ENCODE measurements at places on chromosomes 13 and 19.

- no peak for DNase-seq
These were observed 82.0 kb downstream of the MYO16 start for GRCh38 chr13:108711386-108711785.

- no peak for DNase-seq
These were observed 72.0 kb downstream of the ALOX5AP start for GRCh38 chr13:30807392-30807791.

DNA sequence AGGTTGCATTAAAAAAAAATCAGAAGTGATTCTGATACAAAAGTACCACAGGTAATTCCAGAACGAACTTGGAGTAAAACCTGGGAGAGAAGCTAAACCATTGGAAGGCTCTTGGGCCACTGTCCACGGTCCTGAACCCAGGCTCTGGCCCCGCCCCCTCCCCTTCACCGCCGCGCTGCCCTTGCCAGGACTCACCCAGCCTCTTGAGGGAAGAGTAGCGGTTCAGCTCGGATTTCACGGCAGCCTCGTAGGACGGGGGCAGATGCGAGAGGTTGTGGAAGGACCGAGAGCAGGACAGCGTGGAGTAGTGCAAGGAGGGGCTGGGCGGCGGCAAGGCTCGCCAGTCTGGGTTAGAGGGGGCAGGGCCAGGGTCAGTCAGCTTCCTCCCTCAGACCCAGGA, 5.7 kb downstream of the SHISA7 start:
- peak; percentile 42 for DNase-seq

DNA sequence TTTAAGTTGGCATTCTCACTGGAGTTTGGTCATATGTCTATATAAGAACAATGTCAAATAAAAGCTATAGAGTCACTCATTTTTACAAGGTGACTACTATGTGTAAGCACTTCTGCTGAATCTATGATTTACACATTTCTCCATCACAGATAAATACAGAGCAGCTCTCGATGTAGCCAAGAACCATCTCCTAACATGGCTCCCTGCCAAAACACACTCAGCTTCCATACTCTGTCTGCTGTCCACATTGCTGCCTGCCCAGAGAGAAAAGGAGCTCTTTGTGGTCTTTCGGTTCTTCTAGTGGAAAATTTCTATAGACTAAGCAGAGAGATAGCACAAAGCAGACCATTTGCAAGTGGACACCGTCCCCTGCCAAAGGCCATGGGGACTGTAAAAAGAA, 190.9 kb upstream of the KLF12 start:
- no peak for DNase-seq

DNA sequence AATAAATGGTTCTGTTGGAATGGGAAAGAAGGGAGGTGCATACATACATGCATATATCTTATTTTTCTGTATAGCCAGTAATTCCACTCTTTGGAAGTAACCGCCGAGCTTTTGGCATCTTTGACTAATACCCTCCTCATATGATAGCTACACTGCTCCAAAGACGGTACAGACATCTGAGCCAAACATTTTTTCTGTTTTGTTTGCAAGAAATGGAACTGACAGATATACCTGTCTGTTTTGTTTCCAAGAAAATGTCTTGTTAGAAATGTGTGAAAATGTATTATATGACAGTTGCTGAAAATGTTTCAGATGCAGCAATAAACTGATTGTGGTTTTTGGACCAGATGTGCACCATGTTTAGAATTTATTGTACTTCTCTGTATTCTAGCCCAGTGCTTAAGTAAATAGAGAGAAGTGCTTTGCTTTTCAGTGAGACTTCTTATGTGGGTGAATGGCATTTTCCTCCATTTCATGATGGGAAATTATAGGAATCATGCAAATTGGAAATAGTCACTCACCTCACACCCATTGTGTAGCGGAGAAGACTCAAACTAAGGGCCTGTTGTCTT, 396.9 kb downstream of the KCNRG start:
- no peak for DNase-seq

GRCh38 chr13:106500445-106500844, 35.0 kb downstream of the EFNB2 start:
- no peak for DNase-seq

DNA sequence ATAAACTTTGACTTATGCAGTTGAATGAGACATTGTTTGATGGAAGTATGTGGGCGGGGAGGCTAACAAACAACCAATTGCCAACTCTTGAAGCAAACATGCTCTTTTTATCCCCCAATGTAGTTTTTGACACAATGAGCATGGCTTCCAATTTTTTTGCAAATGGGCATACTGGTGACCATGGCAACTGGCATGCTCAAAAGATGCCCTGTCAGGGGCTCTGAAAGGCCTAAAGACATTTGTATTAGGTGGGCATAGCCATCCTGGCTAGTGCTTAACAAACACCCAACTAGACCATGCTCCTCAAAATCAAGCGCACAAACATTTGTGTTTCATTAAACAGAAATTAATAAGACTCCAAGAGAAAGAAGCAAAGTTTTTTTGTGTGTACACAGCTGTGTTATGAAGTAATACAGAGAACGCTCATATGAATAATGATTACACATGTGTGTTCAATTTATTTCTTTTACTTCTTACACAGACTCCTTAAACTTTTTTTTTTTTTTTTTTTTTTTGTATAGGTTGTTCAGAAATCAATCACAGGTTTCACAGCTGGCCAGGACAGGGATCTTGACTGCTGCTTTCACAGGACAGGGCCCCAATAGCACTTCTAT, 95.6 kb downstream of the DLEU7 start:
- DNase-seq = no peak

DNA sequence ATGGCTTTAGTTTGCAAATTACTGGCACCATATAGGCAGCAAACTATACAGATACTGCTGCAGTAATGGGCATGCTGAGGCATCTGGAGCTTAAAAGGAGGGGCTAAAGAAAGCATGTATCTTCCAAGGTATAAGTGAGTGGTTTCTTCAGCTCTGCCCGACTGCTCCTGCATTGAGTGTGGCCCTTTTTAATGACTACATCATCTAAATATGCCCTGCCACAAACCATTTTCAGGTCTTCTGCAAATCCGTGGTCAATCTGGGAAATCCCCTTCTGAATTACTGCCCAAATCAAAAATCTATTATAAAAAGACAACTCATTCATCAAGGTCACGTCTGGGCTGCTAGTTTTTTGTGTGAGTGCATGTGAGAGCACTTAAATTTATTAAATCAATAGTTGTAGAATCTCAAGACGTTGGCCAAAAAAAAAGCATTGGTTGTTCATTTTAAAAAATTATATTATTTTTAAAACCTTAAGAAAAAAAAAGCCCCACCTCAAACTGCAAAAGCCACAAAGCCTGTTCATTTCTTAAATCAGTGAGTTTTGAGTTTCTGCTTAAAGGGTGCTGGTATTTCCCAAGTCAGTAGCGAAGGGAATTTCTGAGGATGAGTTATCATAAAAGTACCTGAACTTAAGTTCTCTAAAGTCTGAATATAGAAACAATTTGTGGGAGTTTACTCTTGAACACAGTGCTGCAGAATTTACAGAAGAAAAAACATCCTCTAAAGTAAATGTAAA, 16.3 kb downstream of the LCP1 start:
- peak; percentile 46 for DNase-seq

DNA sequence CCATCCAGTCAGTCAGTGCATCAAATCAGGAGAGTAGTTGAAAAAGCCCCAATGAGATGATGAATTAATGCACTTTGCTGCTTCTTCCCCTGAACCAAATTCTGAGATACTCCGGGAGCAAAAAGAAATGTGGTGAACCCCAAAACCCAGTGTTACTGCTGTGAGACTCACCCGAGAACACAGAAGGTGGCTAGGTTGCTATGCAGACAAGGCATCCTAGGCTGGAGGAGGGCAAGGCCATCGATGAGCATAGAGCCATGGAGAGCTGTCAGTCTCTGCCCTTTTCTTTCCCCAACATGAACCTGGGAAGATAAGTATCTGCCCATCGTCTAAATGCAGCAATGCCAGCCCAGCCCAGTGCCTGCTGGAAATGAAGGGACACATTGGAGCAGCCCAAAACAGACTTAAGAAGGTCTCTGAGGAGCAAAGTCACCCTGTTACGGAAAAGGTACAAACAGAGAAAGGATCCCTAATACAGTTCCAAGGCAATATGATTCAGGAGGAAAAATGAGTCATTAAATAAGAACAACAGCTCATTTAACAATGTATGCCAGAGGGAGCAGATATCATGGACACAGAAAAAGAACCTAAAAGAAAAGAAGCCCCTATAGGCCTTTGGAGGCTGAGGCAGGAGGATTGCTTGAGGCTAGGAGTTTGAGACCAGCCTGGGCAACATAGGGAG, 272.0 kb downstream of the FOXO1 start:
- no peak for DNase-seq

DNA sequence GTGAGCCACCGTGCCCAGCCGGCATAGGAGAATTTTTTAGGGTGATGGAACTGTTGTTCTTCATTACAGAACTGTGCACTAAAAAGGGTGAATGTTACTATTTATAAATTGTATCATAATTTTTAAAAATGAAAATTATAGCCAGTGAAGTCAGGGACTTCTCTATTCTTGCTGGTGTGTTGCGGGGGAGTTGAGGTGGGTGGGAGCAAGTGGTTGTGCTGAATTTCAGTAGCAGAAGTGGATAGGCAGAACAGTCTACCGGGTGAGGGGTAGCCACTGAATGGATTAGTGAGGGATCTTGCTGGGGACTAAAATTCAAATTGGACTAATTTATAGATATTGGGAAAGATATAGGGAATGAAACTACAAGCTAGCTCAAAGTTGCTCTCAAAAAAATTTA, 74.0 kb downstream of the CAB39L start:
- DNase-seq = no peak

Data from activated naive CD8-positive, alpha-beta T cell treated with anti-CD3 and anti-CD28 coated beads, Interleukin-2, amount 50 U/mL, for 24 hours (primary cell).